Stimulated activated CD8-positive, alpha-beta memory T cell treated with anti-CD3 and anti-CD28 coated beads, Interleukin-4, amount 100 ng/mL, for 1 hour (primary cell): ENCODE measurements at places on chromosomes 2 and 18.

DNA sequence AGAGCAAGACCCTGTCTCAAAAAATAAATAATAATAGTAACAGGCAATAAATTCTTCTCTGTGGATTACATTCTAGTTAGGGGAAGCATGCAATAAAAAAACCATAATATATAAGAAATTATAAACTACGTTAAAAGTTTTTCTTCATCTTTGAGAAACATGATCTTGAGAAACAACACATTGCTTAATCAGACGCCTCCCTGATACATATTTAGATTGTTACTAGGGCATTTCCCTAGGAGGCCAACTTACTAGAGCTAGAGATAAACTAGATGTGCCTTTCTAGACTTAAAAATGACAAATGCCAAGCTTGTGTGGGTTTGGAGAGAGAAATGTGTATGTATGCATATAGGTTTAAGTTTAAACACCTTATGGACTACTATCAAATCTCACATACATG, 76.3 kb upstream of the GALNT5 start:
- DNase-seq: no peak

DNA sequence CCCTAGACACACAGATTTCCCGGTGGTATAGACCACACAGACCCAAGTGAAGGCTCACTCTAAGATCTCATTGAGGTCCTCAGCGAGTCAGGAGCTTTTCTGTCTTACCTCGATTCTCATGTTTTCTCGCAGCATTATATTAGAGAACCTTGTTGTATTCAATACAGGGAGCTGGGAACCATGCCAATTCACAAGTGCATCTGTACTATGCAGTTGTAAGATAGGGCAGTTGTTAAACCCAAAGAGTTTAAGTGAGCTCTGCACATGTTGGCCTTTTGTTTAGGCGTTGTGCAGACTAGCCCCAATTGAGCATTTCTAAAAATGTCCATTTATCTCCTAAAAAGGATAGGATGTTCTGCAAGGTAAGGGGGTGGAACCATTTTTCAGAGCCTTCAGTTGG, 59.6 kb downstream of the FEZ2 start:
- no peak for DNase-seq

DNA sequence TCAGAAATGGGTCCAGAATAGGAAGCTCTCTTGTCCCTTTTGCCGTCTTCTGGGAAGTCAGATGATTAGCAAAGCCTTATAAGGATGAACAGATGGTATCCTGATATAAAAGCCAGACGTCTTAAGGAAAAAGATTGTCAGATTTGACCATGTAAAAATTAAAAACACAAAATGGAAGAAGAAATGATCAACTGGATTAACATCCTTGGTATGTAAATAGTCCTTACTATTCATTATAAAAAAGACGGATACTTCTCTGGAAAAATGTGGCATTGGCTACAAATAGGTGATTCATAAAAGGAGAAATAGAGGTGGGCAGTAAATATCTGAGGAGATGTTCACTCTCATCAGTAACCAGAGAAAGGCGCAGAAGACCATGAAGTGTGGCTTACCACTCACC, 33.7 kb upstream of the SCLY start:
- DNase-seq: no peak

GRCh38 chr2:176500901-176501300, 231.7 kb downstream of the MTX2 start:
- no peak for DNase-seq

DNA sequence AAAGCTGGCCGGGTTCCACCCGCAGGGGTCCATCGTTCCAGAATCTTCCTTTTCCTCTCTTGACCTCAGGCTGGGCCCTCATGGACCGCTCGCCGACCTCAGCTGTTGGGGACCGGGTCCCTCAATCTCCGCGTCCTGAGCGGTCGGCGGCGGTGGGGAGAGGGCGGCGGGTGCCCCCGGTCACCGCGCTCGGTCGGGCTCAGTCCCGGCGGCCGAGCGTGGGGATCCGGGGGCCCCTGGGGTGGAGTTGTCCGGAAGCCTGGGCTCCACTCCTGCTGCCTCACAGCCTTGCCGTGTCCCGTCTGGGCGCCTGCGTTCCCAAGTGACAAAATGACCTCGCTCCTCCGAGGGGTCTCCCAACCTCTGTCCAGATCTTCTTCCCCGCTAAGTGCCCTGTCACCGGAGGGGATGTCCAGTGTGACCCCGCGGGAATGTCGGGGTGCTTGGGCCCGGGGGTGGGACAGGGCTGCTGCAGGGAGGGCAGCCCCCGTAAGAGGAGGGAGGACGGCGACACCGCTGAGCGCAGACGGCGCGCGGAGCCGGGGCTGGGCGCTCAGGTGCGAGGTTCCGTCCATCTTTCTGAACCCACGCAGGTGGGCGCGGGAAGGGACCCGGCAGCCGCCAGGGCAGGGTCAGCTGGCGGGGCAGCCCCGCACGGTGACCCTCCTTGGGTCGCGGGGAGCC, 16.0 kb upstream of the E2F6 start:
- no peak for DNase-seq

DNA sequence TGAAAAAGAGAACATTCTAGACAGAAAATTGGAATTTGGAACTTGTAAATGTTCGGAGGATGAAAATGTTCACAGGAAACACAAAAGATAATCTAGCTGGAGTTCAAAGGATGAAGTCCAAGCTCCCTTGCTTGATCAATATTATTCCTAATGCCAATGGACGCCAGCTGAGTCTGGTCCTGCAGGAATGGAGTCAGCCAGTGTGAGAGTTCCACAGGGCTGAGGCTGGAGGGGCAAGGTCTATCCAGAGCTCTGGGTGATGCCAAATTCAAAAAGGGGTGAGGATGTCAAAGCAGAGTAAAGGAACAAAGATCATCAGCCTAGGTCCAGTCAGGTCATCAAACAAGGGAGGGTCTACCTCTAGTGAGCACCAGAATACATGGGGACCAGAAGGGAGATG, 78.5 kb upstream of the CTNNA2 start:
- DNase-seq: no peak

- no peak for DNase-seq
Observed at GRCh38 chr2:36059691-36060090, 295.9 kb upstream of the CRIM1 start.

GRCh38 chr18:75249175-75249518, 38.5 kb downstream of the TSHZ1 start:
- no peak for DNase-seq

- no peak for DNase-seq
Observed at GRCh38 chr2:14255135-14255820, 377.2 kb upstream of the LRATD1 start.

DNA sequence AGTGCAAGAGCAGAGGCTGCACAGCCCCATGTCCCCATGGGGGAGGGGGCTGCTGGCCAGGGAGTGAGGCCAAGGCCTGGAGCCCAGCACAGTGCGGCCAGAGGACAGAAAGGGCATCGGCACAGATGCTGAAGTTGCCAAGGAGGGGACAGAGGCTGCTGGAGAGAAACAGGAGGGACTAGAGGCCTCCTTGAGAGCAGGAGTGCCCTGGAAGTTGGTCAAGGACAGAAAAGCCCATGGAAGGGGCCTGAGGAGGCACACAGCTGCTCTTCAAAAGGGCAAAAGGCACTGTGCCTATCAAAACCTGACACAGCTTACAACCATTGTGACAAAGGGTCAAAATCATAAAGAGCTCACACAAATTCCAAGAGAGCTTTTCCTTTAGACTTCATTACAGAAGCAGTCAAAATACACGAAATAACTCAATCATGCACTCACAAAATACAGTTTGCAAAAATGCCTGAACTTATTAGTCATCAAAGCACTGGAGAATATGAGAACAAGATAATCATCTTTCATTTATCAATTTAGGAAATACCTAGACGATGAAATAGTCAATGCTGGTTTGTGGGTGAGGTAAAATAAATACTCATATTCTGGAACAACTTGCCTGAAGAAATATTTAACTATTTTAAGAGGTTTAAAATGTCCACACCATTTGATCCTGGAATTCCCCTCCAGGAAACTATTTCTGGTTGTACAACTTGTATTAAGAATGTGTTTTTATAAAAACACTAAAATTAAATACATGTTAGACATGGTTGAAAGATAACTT, 79.6 kb downstream of the USP40 start:
- DNase-seq: no peak

- DNase-seq: no peak
Observed at GRCh38 chr2:35503738-35504199, 851.8 kb upstream of the CRIM1 start.

DNA sequence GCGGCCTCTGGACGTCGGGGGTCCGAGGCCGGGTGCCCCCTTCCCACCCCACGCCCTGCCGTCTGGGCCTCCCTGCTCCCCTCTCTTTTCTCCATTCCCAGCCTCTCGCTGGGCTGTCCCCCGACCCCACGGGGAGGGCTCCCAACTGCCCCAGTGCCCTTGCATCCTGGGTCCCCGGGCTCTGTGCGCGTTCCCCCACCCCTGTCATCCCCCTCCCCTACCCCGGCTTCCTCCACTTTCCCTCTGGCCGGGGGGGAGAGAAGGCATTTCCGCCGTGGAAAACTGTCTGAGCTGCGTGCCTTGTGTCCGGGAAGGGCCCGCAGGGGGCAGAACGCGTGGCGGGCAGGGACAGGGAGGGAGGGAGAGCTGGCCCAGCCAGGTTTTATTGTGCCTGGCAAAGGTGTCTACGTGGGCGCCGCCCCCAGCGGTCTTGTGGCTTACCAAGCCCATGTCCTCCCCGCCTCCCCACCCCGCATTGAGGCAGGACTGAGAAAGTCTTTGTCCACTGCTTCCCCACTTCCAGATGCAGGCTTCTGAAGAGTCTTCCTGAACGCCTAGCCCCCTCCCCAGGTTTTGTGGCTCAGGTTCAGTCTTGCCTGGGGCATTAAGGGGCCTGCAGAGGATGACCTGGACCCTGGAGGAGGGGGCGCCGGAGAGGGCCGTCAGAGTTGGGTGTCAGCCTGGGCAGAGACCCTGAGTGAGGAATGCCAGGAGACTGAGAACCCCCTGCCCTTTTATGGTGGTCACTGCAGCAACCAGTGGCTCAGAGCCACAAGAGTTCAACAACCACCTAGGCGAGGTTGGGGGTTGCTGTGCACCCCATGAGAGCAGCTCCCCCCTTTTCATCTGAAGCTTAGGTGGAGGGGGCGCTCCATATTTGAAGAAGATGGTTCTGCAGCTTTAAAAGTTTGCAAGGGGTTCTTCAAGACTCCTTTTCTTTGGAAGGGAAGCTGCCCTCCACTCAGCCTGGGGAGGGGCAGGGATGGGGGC, 1.3 kb downstream of the ITM2C start:
- no peak for DNase-seq

DNA sequence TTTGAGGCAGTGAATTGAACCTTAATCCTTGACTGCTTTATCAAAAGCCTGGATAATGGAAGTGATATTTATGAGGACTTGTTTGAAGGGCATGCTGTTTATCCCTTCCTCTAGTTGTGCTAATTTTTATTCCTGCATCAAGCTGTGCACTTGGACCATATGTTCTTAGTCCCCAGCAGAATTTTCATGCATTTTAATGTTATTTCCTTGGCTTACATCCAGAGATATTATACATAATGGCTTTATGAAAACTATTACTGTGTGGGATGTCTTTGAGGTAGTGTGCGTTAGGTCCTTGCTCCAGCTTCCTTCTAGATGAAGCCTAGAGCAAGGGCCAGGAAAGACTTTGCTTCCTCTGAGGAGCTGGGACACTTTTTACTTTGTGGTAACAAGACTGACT, 378.4 kb downstream of the LPIN1 start:
- no peak for DNase-seq

- DNase-seq: no peak
Observed at GRCh38 chr2:204628926-204629712, 83.8 kb downstream of the PARD3B start.

DNA sequence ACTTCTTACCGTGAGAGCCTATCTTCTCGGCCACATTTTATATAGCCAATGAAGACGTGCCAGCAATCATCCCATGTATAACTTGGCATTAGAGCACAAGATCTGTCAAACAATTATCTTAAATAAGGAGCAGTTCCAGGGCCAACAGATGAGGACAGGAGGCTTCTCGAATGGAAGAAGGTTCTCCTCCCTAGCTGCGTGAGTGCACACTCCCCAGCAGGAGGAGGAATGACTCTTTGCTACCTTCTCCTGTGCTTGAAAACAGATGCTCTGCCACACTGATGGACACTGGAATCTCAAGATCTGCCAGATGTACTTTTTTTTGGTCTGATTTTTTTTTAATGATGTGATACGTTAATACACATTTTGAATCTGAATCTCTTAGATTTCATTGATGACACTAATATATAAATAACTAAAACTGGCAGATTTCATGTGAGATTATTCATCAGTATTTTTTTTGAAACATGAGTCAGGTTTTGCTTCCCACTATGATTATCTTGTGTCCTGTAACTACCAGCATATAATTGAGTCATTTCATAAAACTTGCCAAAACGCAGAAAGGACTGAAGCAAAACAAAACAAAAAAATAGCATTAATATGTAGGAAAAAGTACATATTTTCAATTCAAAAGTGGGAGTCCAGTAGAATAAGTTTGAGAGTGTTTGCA, 626 bp upstream of the VIT start:
- DNase-seq: no peak

DNA sequence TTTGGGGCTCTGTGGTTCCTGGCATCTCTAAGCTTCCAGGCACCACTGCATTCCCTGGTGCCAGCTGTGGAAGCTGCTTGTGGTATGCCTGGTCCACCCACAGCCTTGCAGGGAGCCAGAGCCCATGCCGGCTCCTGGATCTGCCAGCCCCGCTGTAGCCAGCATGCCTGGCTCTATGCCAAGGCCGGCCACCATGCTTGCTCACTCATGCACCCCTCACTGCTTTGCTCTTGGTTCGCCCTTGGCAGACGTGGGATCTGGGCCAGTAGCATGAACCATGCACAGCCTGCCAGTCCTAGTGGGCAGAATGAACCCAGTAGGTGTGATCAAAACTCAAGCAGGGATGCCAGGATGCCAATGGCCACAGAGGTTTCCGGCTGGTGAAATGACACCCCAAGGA, 634.2 kb upstream of the TMEFF2 start:
- DNase-seq: no peak

- no peak for DNase-seq
Observed at GRCh38 chr2:71498261-71498701, 44.9 kb downstream of the DYSF start.

DNA sequence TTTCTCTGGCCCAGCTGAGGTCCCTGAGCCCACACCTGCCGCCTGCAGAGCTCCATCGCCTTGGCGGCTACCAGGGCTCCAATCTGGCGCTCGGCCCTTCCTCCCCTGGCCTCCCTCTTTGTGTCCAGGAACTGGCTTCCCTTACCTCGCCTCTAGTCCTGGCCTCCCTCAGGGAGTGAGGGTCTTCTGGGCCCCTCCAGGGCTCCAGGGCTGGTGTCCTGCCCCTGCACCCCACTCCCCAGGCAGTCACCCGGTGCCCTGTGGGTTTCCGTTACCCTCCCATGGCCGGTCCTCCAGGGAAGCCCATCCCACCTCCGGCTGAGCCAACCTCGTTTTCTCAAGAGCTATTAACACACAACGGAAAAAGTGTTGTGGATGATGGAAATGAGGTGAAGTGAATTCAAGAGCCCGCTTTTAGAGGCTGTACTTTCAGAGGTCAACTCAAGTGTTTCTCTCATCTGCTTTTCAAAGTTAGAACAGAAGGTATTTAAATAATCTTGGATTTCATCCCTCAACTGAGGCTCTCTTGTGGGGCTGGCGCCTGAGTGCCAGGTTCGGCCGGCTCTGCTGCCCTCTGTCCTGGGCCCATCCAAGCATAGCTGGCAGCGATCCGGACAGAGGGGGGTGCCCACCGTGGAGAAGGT, 131.9 kb downstream of the ASB1 start:
- DNase-seq: no peak
